Fibroblast of skin of right biceps (primary cell): ENCODE measurements at places on chromosomes 7 and 10.

DNA sequence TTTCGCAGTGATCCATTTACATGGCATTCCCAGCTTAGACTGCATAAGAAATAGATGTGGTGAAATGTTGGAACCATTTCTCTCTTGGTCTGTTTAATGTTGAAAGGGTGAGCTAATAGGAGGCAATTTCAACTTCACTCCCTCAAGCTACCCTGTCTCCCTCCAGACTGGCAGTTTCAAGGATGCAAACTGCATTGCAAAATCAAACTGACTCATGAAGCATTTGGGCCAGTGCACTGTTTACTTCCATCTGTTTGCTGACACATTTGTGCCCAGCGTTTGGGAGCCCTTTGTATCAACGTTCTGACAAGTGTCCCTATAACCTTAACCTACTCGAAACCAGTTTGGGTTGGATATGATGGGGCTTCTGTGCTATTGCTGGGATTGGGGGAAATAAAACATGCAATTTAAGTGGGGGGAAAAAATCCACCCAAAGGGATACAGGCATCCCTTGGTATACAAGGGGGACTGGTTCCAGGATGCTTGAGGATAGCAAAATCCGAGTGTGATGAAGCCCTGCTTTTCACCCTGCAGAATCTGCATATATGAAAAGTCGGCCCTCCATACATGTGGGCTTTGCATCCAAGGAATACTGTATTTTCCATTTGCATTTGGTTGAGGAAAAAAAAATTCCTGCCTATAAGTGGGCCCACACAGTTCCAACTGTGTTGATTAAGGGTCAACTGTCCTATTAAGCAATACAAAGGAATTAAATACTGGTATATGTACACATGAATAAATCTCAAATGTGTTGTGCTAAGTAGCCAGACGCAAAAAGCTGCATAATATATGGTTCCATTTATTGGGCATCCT lies 15.6 kb downstream of the RHEB start:
- peak; percentile 80 for DNase-seq

DNA sequence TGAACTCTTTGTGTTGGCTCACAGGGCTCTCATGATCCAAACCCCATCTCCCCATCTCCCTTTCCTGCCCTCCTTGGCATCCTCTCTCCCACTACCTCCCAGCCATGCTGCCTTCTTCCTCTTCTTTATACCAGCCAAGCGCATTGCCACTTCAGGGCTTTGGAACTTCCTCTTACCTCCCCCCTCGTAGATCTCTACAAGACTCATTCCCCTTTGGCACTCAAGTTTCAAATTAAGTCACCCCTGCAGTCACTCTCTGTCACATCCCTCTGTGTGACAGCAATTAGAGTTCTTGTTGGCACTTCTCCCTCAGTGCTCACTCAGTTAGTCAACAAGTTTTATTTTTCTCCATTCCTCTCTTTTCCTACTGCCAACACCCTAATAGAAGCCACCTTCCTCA lies 20.8 kb upstream of the NRP1 start:
- DNase-seq: no peak

GRCh38 chr10:122468926-122469781 lies 7.8 kb downstream of the HTRA1 start:
- DNase-seq: peak; percentile 99

DNA sequence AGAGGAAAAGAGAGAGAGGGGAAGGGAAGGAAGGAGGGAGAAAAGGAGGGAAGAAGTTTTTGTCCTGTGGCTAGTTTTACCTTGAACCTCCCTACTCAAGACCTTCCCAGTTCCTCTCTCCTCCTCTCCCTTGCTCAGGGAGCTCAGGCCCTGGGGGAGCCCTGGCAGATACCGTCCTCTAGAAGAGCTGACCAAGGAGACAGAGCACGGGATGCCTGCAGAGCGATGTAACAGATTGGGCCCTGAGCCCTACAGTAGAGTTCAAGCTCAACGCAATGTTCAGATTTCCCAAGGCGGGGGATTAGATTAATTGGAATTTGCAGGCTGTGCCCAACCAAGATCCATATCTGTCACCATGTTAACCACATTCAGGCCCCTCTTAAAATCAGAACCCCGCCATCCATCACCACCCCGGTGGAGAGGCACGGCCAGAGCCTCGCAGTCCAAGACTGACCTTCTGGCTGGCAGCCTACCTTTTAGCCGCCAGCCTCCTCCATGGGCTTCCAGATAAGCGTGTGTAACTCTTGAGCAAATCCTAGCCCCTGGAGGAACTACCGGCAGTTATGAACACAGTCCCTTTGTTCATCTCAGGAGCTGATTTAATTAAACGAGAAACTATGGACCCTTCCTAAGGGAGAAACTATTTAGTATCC lies 70.6 kb downstream of the KCNMA1 start:
- peak; percentile 43 for DNase-seq

DNA sequence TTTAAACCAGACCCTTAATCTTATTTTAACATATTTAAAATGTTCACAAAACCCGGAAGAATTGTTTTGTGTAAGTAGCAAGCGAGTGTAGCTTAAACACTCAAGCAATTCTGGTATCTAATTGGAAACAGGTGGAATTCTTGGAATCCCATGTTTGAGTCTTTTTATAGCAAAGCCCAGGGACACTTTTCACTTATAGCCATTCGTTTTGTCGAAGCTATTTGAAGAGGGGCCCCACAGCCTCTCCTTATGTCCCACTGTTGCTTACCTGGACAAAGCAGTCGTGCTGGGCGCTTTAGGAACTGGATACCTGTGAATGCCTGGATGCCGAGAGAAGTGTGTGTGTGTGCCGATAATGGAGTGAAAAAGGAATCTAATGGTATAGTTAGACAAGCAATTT lies 3.3 kb downstream of the CUX1 start:
- peak; percentile 52 for DNase-seq

- DNase-seq: no peak
Observed at GRCh38 chr10:21193196-21193595, 296.1 kb upstream of the NEBL start.

GRCh38 chr7:26381476-26382353 lies 90.1 kb downstream of the SNX10 start:
- DNase-seq: no peak

DNA sequence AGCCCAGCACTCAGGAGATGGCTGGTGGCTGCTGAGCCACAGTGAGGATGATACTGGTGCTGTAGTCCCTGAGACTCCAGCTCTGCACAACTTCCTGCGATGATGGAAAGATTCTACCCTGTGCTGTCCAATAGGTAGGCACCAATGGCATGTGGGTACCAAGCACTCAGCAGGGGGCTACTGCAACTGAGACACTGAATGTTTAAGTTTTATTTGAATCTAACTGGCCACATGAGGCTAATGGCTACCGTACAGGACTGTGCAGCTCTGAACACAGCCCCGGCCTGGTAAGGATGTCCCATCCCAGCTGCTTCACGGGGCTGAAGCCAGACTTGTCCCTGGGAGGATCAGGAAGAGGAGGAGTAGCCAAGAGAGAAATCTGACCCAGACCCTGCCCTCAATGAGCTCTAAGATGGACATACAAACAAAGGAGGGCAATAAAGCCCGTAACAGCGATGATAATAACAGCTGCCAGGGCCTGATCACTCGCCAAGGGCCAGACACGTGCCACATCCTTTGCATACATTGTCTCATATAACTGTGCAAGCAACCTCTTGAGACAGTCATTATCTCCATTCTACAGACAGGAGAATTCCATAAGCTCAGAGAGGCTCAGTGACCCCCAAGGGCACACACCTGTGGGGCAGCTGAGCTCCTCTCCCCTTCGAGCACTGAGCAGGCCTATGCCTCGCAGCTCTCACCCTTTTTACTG lies 3.8 kb downstream of the GPRIN2 start:
- DNase-seq: no peak

DNA sequence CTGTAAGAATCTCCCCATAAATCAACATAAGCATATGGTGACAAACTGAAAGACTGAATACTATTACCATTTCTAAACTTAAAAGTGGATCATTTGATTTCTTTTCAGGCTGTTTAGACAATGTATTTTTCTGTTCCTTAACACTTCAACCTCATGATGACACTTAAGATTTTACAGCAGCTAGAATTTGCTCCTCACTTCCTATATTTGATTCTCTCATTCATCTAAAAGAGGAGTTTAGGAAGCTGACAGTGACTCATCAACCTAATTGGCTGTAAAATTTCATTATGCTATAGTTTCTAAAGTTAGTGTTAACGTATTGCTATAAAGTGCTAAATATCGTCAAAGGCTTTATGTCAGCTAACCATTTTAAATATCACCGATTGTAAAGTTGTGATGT lies 478.7 kb downstream of the GRM8 start:
- no peak for DNase-seq
